Dermis blood vessel endothelial cell (primary cell): ENCODE measurements at places on chromosomes 3 and 15. TPM values are rescaled to one million over a fixed set of nuclear protein-coding genes. Genes with fewer than 3 reads are reported as not detected.

Gene GRM7
- total RNA-seq, result 0.05 TPM in 1 of 2 replicates, not detected in the other

Gene SERPINI2
- not detected in 2 replicates for total RNA-seq

Gene ROBO2
- total RNA-seq, result not detected in 2 replicates

Gene NANOGP8
- total RNA-seq, result not detected in 2 replicates

Gene ITIH1
- not detected in 2 replicates for total RNA-seq

Gene SLC6A1
- total RNA-seq, result under 0.01 TPM in 1 of 2 replicates, not detected in the other

Gene PLA2G4F
- not detected in 2 replicates for total RNA-seq

Gene CSNK1G1
- total RNA-seq, result 25.9 and 34.1 TPM in 2 replicates

Gene TICRR
- 2.2 and 7.0 TPM in 2 replicates for total RNA-seq

Gene SEMA4B
- total RNA-seq, result 6.3 and 9.4 TPM in 2 replicates

Gene TEX9
- 0.51 and 0.93 TPM in 2 replicates for total RNA-seq

Gene GPR62
- not detected in 2 replicates for total RNA-seq

Gene C3orf85
- total RNA-seq, result not detected in 2 replicates
